ENCODE measurements at places on chromosomes 6 and 20.
A peak's percentile ranks its signal among the peaks of the same experiment; 100 is the strongest.

GRCh38 chr6:83125425-83125824 lies 58.0 kb downstream of the DOP1A start:
- DNase-seq = no peak

- DNase-seq = no peak
Measured at GRCh38 chr6:13368079-13368730, 39.9 kb upstream of the TBC1D7 start.

DNA sequence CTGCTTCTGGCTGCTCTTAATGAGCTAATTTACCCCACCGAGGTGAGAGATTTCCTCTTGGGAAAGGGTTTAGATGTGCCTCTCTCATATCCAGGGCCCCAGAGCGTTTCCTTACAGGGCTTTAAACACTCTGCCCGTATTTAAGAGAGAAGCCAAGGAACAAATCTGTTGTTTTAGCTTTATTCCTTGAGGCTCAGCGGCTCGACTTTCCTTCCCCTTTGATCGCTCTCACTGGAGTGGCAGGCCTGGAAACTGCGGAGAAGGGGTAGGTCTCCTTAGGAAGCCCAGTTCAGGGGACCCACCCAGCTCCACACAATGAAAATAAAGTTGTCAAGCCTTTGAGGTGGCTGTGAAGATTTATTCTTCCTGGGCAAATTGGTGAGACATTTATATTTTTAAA lies 132.0 kb upstream of the JAG1 start:
- no peak for DNase-seq

DNA sequence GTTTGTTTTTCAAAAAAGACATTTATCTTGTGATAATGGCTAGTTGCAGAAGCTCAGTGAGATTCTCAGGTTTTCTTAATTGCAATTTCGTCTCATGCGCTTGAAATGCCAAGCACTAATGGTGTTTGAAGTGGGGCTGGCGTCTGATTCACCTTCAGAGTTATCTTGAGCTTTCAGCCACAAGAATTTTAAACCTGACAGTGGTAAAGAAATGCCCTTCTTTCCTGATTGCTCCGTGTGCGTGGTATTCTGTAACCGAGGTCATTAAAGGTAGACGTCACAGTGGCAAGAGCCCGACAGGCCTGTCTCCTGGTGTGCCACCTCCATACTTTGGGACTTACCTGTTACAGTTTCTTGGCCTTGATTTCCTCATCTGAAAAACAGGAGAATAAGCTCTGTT lies 126.5 kb upstream of the QKI start:
- DNase-seq = no peak

DNA sequence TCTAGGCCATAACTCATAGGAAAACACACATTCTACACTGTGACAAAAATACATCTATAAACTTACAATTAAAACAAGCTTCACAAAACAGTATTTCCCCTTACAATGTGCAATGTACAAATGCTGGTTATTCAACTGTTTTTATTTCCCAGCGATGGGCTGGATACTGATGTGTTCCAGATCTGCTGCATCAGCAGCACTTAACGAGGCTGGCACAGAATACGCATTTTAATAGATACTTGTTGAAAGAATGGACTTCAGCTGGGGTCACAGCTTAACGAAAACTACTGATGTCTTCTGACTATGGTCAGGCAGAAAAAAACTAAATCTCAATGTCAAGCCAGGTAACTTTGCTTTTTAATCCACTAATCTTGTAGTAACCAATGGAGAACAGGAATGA lies 70.9 kb downstream of the B4GALT5 start:
- no peak for DNase-seq

DNA sequence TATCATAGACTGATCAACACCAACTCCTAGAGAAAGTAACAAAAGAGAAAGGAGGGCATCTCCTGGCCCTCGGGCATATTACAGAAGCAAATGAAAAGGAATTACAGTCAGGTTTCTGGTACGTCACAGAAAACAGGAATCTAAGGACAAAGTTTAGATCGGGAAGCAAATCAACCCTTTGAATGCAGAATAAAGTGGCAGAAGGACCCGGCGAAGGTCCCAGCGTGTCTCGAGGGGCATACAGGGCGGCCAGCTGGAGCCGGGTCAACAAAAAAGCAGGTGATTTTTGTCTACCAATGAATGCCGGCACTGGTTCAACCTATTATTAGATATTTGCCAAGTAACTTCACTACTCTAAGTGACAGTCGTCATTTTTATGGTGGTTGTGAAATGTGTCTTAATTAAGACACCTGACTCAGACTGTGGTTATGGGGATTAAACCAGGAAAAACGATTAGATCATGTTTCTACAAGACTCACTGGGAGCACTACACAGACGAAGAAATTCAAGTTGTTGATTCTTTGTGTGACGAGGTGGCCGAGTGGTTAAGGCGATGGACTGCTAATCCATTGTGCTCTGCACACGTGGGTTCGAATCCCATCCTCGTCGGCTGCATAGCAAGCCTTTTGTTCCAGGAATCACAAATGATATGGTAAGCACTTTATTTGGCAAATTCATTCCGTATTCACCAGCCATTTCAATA lies 12.4 kb upstream of the ZSCAN9 start:
- peak; percentile 40 for DNase-seq

DNA sequence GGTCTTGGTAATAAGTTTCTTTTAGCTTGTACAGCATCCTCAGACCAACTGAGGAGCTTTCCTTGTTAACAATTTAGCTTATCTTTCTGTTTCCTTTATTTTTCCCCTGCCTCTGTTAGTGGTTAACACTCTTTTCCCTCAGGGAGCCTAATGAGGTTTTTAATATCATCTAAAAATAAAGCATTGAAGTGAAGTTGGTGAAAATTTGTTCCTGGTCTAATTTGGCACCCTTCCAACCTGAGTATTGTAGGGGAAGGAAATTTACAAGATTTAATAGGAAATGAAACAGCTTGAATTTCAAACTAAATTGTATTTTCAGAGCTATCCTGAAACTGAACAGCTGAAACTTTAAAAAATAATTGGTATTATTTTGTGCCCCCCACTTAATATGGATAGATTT lies 28.1 kb upstream of the VAPB start:
- no peak for DNase-seq

GRCh38 chr6:52577778-52578463 lies 1.1 kb upstream of the TRAM2 start:
- no peak for DNase-seq

- no peak for DNase-seq
Measured at GRCh38 chr6:112149719-112150263, 62.4 kb downstream of the FAM229B start.

- no peak for DNase-seq
Measured at GRCh38 chr6:33490198-33490597, 35.8 kb downstream of the ZBTB9 start.

- DNase-seq = no peak
Measured at GRCh38 chr20:47665221-47665991, 119.9 kb downstream of the SULF2 start.

DNA sequence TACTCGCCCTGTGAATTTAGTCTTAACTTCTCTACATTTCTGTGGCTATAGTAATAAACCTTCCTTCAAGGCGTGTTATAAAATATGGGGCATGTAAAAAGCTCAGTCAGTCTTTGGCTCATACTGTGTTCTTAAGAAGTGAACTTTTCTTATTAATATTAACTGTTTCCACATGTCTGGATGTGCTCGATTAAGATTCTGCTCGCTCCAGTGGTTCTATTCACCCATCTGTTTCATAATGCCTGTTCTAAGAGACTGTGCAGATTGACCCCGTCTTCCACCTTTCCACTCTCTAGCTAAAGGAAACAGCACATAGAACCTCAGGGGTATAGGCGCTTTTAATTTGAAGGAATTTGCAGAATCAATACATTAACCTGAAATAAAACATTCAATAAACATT lies 99.9 kb downstream of the L3MBTL3 start:
- no peak for DNase-seq

GRCh38 chr6:41786451-41787218 lies 859 bp upstream of the TOMM6 start:
- DNase-seq = peak; percentile 78

GRCh38 chr20:3763671-3764601 lies 3.6 kb downstream of the ADISSP start:
- DNase-seq = no peak

GRCh38 chr6:16473184-16473907 lies 235.0 kb downstream of the GMPR start:
- no peak for DNase-seq

GRCh38 chr6:159640722-159641482 lies 52.1 kb downstream of the SOD2 start:
- no peak for DNase-seq

- DNase-seq = no peak
Measured at GRCh38 chr6:7624796-7625710, 35.1 kb downstream of the SNRNP48 start.

GRCh38 chr20:6265204-6265904 lies 142.5 kb upstream of the FERMT1 start:
- no peak for DNase-seq

GRCh38 chr6:36599791-36600209 lies 5.6 kb downstream of the SRSF3 start:
- peak; percentile 24 for DNase-seq

- DNase-seq = no peak
Measured at GRCh38 chr6:155077784-155078183, 82.7 kb downstream of the TIAM2 start.

- DNase-seq = no peak
Measured at GRCh38 chr6:40293460-40294185, 293.5 kb downstream of the LRFN2 start.

GRCh38 chr6:52341561-52342260 lies 20.2 kb upstream of the PAQR8 start:
- DNase-seq = no peak

DNA sequence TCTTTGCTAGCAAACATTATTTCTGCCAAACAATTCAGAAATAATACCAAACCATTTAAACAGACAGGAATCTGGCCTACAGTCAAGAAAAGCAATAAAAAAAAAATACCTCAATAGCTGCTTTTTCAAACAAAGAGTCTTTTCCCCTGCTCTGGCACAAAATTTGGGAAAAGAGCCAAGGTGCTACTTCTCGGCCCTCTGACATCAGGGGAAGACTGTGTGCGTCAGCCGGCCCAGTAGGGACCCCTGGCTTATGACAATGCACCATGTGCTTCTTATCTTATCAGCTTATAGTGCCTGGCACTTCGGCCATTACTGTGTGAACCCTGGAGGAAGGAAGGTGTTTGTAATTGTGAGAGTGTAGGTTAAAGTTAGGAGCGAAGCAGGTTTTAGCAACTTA lies 89.4 kb downstream of the PDE10A start:
- no peak for DNase-seq

- DNase-seq = no peak
Measured at GRCh38 chr6:89348372-89348771, 4.2 kb downstream of the UBE2J1 start.

GRCh38 chr20:63499338-63499969 lies 571 bp upstream of the EEF1A2 start:
- DNase-seq = no peak

Measured in stimulated activated CD4-positive, alpha-beta T cell treated with anti-CD3 and anti-CD28 coated beads, TNF-alpha, amount 100 ng/mL, for 24 hours (primary cell).